ENCODE measurements at places on chromosomes 2 and 18. TPM values are rescaled to one million over a fixed set of nuclear protein-coding genes. Genes with fewer than 3 reads are reported as not detected.

DNA sequence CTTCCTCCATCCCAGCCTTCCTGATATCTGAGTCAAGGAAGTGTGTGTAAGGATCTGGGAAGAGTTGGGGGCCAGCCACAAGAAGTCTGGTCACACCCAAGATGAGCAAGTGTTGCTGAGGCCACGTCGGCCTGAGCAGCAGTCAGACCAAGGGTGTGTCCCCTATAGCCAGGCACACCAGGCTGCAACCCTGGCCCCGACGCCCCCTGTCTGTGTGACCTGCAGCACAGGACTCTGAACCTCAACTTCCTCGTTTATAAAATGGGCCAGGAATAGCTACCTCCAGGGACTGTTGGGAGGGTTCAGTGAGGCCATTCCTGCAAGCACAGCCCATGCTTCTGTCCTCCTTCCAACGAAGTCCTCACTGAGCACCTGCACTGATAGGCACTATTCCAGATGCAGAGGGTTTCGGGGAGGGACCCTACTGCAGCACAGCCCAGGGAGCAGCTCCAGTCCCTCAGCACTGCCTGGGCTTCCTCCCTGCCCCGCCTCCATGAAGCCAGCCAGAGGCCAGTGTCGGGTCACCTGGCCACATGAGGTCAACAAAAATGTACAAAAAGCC is 13.3 kb downstream of the LIMS2 start:
- peak; percentile 66 for DNase-seq

- DNase-seq, result peak; percentile 50
These were observed 132.0 kb upstream of the HDAC4 start for GRCh38 chr2:239532859-239533258.

- DNase-seq, result no peak
These were observed 92.5 kb upstream of the RBBP8 start for GRCh38 chr18:22840606-22841144.

- no peak for DNase-seq
These were observed 223.5 kb downstream of the RNF152 start for GRCh38 chr18:61669320-61669719.

Gene GAD1
- total RNA-seq, result not detected

Gene EMILIN1
- 235 TPM for total RNA-seq

Gene STPG4
- 0.25 TPM for total RNA-seq

Data from chondrocyte (in vitro differentiated cells).